ENCODE measurements at places on chromosomes 11 and 22. TPM values are rescaled to one million over a fixed set of nuclear protein-coding genes. Genes with fewer than 3 reads are reported as not detected.

- H3K36me3 ChIP-seq: no peaks in the 10 kb centered on the region
- H3K4me1 ChIP-seq: no peaks in the 10 kb centered on the region
- H3K4me3 ChIP-seq: no peak overlapping the region
- H3K27ac ChIP-seq: no peak overlapping the region
- DNase-seq: no peak
Measured at GRCh38 chr22:22600531-22601261, 41.6 kb upstream of the PRAME start.

GRCh38 chr22:37647928-37648327, 8.5 kb downstream of the SH3BP1 start:
- no peaks in the 10 kb centered on the region for H3K36me3 ChIP-seq
- no peaks in the 10 kb centered on the region for H3K27me3 ChIP-seq
- H3K4me3 ChIP-seq: no peak overlapping the region

DNA sequence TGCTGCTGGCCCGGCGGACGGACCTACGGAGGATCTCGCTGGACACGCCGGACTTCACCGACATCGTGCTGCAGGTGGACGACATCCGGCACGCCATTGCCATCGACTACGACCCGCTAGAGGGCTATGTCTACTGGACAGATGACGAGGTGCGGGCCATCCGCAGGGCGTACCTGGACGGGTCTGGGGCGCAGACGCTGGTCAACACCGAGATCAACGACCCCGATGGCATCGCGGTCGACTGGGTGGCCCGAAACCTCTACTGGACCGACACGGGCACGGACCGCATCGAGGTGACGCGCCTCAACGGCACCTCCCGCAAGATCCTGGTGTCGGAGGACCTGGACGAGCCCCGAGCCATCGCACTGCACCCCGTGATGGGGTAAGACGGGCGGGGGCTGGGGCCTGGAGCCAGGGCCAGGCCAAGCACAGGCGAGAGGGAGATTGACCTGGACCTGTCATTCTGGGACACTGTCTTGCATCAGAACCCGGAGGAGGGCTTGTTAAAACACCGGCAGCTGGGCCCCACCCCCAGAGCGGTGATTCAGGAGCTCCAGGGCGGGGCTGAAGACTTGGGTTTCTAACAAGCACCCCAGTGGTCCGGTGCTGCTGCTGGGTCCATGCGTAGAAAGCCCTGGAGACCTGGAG, 74.1 kb downstream of the LRP5 start:
- no peak overlapping the region for H3K27ac ChIP-seq
- no peak overlapping the region for H3K4me3 ChIP-seq
- no peaks in the 10 kb centered on the region for H3K27me3 ChIP-seq
- H3K4me1 ChIP-seq: no peaks in the 10 kb centered on the region

- no peak for DNase-seq
- H3K27me3 ChIP-seq: no peaks in the 10 kb centered on the region
- peaks cover 8% of the 10 kb centered on the region for H3K36me3 ChIP-seq
- no peak overlapping the region for H3K27ac ChIP-seq
- peaks cover 9% of the 10 kb centered on the region for H3K4me1 ChIP-seq
- H3K4me3 ChIP-seq: no peak overlapping the region
Measured at GRCh38 chr11:107961480-107961879, 33.2 kb downstream of the RAB39A start.

- H3K4me3 ChIP-seq: no peak overlapping the region
- peaks cover 5% of the 10 kb centered on the region for H3K4me1 ChIP-seq
- no peak for DNase-seq
- H3K27me3 ChIP-seq: no peaks in the 10 kb centered on the region
- H3K36me3 ChIP-seq: no peaks in the 10 kb centered on the region
- no peak overlapping the region for H3K27ac ChIP-seq
Measured at GRCh38 chr11:62865635-62866034, 15.1 kb upstream of the SLC3A2 start.

MB gene
- total RNA-seq: 0.53 TPM

MAPK11 gene
- 0.37 TPM for total RNA-seq

CDON gene
- total RNA-seq: 50.5 TPM

Measured in neural progenitor cell (in vitro differentiated cells).